Hematopoietic multipotent progenitor cell treated with erythropoietin and hydrocortisone succinate and interleukin-3 and kit ligand, for 8 days (in vitro differentiated cells): ENCODE measurements at places on chromosomes 2 and 18.
A peak's percentile ranks its signal among the peaks of the same experiment; 100 is the strongest.

DNA sequence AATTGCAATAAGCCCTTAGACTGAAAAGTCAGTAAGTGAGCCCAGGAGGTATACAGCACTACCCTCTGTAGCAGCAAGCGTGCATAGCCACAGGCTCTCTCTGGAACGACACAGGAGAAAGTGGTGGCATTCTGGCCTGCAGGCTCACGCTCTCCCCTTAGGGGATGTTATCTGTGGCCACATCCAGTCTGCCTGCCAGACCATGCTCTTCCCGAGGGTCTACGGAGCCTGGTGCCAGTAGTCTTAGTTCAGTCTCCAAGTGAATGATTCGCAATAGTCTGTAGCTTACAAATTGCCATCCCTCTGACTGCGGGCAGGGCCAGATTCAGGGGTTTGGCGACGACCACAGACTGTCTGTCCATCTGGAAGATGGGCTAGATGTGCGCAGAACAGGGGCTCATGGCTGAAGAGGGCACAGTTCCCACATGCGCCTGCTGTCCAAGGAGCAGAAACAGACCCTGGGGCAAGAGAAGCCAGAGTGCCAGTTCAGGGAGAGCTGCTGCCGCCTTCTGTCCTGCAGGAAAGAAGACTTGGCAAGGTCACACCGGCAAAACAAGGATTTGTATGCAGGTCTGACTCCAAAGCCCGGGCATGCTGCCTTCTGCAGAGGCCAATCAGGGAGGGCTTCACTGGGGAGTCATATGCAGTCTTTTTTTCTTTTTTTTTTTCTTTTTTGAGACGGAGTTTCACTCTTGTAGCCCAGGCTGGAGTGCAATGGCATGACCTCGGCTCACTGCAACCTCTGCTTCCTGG is 3.5 kb upstream of the KLF11 start:
- no peak for DNase-seq

GRCh38 chr18:36513556-36513955 is 216.0 kb downstream of the FHOD3 start:
- DNase-seq, result no peak

GRCh38 chr18:54254265-54254758 is 15.0 kb upstream of the POLI start:
- DNase-seq, result no peak

GRCh38 chr2:170088776-170089175 is 89.2 kb upstream of the MYO3B start:
- DNase-seq, result no peak

DNA sequence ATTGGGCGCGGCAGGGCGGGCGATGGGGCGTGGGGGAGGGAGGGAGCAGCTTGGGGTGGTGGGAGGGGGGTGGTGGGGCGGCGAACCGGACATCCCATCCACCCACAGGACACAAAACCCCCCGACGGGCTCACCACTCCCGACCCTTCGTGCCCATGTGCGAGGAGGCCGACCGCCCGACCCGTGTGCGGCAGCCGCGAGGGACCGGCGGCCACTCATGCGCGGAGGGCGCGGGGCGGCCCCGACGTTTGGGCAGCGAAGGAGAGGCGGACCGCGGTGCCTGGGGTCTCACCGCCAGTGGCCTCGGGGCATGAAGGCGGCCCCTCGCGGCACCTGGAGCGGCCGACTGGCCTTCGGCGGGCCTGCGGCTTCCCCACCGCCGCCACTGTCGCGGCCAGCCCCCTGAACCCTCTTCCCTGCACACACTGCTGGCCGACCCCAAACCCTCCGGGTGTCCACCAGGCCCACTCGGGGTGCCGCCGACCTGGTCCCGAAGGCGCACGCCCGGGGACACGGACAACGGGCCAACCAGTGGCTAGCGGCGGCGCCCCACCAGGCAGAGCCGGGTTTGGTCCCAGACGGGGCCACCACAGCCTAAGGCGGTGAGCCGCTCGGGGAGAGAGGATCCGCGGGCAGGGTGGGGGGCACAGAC is 94.6 kb upstream of the ANKRD30BL start:
- DNase-seq, result no peak

- no peak for DNase-seq
Measured at GRCh38 chr18:13376841-13377351, 158.3 kb downstream of the LDLRAD4 start.

GRCh38 chr2:49226360-49226759 is 72.0 kb upstream of the FSHR start:
- DNase-seq, result no peak

GRCh38 chr2:218033208-218033589 is 30.4 kb upstream of the TNS1 start:
- DNase-seq, result no peak

DNA sequence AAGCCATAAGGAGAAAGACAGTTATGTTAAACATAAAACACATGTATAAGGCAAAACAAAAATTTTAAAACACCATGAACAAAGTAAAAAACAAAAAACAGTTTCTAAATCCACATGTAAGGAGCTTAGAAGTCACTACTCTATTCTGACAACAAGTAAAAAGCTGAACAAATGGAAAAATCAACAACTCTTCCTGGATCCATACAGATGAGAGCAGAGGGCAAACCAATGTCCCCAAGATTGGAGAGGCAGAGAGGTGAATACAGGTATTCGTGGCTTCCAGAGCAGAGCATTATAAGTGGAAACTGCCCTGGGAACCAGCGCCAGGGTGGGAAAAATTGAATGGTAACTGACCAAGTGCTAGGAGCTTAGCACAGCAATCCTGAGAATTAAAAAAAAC is 93.5 kb downstream of the SPIRE1 start:
- no peak for DNase-seq

DNA sequence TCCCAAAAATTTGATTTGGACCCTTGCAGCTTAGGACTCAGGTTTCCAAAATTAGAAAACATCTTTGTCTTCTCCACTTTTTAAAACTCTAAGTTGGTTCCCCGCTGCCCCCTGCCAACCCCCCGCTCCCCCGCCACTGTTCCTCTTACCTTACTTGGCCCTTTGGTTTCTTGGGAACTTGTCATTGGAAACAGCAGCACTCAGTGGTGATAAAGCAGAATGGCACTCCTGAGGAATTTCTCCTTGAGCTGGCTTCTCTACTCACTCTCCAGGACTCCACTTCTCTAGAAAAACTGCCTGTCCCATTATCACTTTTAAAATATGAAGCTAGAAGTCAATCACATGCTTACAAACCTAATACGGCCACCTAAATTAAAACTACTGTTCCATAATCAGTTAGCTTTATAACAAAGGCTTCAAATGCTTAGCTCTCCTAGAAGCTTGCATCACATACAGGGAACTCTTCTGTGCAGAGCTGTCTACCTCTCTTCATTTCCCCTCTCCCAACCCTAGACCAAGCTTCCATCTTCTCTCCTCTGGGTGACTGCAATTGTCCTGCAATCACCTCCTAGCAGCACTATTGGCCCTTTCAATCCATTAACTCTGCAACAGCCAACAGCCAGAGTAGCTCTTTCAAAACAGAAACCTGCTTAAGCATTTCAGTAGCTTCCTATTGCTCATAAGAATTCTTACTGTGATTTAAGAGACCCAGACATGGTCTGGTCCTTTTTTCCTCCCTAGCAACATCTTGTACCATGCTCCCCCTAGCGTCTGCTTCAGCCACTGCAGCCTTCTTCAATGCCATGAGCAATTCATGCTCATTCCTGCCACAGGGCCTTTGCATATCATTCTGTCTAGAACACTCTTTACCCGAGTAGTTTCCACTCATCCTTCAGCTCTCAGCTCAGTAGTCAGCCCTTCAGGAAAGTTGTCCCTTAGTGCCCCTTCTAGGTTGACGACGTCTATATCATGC is 15.2 kb upstream of the PLEKHM3 start:
- peak; percentile 79 for DNase-seq

DNA sequence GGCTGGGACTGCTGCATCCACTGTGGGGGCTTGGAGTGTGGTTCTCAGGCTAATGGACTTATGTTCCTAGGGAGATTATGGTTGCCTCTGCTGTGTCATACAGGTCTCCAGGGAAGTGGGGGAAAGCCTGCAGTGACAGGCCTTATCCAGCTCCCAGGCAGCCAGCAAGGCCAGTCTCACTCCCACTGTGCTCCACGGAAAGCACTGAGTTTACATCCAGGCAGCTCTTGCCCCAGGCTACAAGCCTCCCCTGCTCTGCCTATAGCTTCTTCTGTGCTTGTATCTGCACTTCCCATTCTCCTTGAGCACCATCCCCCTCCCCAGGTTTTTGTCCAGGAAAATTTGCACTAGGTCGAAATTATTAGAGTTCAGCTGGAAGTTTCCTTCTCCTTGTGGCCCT is 231.9 kb downstream of the ZRANB3 start:
- DNase-seq, result no peak

DNA sequence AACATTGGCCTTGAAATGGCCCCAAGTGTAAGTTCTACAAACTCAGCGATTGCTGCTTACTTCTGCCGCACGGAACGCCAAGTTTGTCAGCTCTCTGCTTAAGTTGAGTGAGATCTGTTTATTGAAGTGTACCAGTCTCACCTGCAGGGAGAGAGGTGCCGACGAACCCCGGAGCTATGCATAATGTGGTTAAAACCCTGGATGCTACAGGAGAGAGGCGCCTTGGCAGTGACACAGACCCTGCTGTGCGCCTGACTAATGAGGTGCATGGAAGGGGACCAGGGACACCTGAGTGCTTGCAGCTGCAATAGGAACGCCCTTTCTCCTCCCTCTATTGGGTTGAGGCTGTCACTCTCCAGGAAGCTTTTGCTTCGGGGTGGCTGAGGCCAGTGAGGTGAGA is 979 bp downstream of the SLC9A2 start:
- no peak for DNase-seq

DNA sequence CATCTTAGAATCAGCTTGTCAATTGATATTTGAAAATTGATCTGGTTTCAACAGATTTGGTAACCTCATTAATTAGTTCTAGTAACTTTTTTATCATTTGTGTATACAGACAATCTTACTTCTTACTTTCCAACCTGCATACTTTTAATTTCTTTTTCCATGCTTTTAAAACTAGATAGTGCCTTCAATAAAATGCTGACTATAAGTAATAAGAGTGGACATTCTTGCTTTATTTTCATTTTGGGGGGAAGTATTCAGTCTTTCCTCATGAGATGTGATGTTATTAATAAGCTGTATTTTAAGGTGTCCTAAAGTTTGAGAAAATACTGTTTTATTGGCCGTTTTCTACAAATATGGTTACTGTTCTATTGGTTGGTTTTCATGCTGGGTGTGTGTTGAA is 109.1 kb downstream of the KCNH7 start:
- no peak for DNase-seq

- no peak for DNase-seq
Measured at GRCh38 chr2:112671801-112672200, 26.1 kb downstream of the SLC20A1 start.

DNA sequence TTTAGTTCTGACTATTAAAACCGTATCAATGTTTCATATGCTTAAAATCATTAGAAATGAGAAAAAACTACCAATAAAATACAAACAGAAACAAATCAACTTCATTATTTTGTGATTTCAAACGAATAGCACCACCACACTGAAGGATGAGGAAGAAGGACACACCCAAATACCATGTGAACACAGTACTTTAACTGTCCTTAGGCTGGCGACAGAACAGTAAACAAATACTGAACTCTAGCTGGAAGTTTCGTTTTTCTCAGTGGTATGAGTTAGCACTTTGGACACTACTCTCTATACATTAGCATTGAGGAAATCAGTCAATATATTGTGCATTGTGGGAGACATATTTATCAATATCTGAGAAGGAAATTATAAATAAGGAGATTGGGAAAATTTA is 202.4 kb upstream of the AGAP1 start:
- no peak for DNase-seq

DNA sequence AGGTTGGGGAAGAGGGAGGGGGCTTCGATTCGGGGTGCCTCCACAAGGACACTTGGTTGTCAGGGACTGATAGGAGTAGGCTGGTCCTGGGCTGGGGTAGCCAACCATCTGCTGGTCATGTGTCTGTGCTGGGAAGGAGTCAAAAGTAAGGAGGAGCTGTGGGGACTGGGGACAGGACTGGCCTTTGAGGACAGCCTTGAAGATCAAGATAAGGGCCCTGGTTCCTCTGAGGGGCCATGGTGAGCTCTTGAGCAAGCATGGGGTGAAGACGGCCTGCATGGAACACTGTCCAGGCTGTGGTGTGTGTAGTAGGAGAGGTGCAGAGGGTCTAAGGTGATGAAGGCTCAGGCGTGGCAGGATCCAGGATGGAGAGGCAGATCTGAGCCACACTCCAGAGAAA is 1.7 kb downstream of the CYP27A1 start:
- DNase-seq, result no peak

DNA sequence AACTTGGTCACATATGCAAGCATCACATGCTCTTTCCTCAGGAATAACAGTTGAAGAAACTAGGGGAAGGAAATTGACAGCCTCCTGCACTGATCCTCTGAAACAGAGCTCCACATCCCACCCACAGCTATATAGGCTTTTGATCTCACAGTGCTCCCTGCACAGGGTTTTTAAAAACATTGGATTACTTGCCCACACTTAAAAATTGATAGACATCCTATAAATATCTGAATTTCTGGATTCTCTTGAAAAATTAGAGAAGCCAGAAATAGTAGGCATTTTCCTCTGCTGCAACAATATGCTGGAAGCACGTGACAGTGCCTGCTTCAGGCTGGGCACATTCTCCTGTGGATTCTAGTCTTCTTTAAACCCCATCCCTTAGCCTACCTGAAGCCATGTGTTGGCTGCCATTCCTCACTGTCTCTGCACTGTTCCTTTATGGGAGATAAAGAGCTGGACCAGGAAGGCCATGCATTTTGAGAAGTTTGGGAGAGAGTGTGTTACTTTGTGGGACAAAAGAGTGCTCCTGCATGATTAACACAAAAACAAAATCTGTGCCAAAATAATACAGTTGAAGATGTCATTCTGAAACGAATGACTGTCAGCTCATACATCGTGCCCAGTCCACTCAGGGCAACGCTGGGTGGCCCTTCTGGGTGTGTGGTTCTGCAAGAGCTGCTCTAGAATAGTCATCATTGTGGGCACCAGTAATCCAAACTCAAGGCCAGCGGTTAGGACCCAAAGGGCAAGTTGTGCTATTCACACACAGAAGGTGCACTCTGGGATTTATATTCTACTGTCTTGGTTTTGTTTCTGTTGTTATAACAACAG is 59.8 kb downstream of the GYPC start:
- no peak for DNase-seq

GRCh38 chr18:9825571-9826073 is 60.2 kb upstream of the TXNDC2 start:
- peak; percentile 79 for DNase-seq

DNA sequence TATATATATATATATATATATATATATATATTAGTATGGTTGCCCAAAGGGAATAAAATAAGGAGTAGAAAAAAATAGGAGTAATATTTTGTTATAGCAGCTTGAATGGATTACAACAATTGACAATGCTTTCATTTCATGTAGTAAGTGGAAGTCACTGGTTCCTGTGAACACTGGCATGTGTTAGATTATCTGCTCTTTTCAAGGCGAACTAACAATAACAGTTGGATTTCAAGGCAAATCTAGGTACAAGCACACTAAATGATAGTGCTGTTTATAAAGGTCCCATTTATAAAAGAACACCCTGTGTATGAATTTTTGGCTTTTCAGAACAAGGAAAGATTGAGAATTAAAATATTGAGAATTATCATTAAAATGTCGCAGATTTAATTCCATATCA is 1535.7 kb downstream of the LRP1B start:
- no peak for DNase-seq
